Non-pigmented ciliary epithelial cell (primary cell): ENCODE measurements at places on chromosomes 4 and X.
A peak's percentile ranks its signal among the peaks of the same experiment; 100 is the strongest.

DNA sequence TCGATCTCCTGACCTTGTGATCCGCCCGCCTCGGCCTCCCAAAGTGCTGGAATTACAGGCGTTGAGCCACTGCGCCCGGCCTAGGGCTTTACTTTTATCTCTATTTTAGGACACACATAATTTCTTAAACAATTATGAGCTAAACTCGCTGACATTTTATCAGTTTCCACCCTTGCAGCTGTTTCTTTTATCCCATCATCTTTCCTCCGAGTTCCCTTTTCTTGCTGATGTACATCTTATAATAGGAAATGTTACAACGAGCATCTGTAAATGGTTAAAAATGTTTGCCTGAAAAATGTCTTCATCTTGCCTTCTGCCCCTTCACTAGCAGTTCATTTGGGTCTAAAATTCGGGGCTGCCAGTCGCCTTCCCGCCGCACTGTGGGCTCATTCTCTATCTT, 41.2 kb downstream of the ZFYVE28 start:
- DNase-seq: no peak

GRCh38 chr4:8399298-8399697, 41.2 kb downstream of the ACOX3 start:
- no peak for DNase-seq

GRCh38 chr4:54395013-54395527, 166.0 kb downstream of the PDGFRA start:
- no peak for DNase-seq

DNA sequence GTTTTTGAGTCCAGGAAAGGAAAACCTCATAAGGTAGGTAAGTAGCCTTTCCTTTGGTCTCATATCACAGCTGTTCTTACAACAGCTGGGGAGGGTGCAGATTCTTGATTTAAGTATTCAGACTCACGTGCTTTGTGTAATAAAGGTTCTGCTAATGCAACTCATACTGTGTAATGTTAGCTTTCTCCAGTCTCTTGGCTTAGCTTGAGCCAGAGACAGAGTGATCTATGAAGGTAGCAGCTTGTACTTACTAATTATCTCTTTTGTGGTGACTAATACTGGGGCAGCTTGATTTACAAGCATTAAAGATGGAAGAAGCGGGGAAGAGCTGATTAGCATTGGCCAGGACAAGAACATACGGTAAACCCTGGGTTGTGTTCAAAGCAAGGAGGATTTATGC, 80.3 kb downstream of the LNX1 start:
- no peak for DNase-seq

DNA sequence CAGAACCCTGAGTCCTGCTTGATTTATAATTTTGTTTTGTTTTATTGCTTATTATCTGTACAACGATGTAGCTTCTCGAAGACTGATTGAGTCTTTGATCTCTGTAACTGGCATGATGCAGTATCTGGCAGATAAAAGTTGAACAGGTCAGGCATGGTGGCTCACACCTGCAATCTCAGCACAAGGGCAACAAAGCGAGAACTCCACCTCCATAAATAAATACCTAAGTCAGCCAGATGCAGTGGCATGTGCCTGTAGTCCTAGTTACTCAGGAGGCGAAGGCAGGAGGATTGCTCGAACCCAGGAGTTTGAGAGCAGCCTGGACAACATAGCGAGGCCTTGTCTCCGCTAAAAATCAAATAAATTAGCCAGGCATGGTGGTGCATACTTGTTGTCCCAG, 15.7 kb upstream of the WDR19 start:
- no peak for DNase-seq

DNA sequence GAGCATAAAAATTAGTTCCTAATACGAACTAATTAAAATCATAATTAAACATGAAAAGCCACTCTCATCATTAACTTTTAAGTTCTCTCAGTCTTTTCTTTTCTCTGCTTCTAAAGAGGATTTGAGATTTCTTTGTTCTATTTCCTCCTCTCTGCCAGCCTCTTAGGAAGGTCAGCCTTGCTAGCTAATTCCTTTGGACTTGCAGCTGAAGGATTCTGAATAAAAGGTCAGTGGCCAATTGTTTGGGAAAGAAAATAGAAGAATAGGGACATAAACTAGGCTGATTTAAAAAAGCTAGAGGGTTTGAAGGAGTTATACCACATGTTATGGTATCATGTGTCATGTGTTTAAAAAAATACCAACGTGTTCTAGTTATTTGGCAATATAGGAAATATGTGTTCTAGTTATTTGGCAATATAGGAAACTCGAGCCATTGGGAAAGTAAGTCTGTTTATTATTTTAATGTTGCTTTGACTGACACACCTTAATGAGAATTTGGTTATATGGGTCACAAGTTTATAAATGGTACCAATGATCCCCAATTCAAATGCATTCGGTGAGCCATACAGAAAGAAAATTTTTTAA, 1668.7 kb upstream of the PCDH7 start:
- DNase-seq: no peak

GRCh38 chrX:13147733-13148132, 103.3 kb upstream of the FAM9C start:
- no peak for DNase-seq

- DNase-seq: no peak
Observed at GRCh38 chrX:24355095-24355494, 5.3 kb upstream of the SUPT20HL1 start.

- DNase-seq: no peak
Observed at GRCh38 chr4:178329226-178329872, 887.1 kb upstream of the AGA start.

GRCh38 chrX:120736989-120737388, 107.1 kb upstream of the C1GALT1C1 start:
- no peak for DNase-seq

DNA sequence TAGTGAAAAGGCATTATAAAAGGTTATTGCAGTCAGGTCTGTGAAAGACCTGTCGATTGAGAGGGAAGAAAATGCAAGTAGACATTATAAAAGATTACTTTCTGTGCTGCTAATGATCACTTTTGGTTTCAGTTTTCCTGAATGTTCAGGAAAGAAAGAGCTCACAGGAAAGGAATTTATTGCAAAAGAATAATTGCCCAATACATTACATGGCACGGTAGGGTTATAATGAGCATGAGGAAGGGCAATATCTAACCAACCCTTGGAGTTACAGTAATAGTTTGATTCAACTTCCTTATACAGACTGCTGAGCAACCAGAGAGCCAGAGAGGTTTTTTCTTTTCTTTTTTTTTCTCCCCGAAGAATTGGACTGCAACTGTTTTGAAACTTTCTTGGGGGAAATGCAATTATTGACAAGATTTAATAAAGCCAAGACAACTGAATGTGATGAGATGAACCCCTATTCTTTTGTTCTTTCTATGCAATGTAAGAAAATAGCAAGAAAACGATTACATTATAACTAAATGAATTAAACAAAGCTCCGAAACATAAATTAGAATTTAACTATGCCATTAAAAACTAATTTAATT, 247.0 kb downstream of the C4orf33 start:
- no peak for DNase-seq

GRCh38 chr4:11037637-11038036, 353.1 kb upstream of the CLNK start:
- DNase-seq: no peak

- DNase-seq: no peak
Observed at GRCh38 chrX:1112321-1112720, 100.1 kb downstream of the CRLF2 start.

- peak; percentile 30 for DNase-seq
Observed at GRCh38 chr4:59553721-59554091, 1646.4 kb upstream of the ADGRL3 start.

GRCh38 chr4:1410491-1411325, 4.5 kb upstream of the NKX1-1 start:
- DNase-seq: no peak

- DNase-seq: no peak
Observed at GRCh38 chr4:81040012-81040659, 9.6 kb downstream of the BMP3 start.

DNA sequence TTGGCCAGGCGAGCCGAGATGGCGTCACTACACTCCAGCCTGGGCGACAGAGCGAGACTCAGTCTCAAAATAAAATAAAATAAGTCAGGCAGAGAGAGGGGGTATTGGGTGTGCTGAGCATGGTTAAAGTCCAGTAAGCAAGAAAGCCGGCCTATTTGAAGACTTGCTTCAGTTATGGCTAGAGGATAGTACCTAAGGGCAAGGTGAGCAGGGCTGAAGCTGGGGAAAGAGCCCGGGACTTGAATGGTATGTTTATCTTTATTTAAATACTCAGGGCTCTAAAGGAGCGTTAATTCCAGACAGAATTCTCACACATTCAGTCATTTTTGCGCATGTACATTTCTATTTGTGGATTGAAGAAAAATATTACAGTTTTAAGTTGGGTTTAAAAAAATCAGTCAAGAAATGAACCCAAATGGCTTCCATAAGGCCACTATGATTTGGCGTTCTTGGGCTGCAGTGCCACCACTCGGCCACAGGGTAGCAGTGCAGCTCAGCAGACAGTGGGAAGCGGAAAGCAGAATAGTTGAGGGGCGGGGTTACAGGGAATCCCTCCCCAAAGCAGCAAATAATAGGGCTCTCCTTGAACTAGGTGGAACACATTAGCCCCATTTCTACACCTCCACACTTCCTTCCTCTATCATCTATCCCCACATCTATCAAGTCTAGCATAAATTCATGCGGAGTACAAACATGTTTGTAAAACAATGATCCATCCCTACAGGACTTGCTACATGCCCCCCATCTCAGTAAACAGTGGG, 37.2 kb upstream of the SH3D19 start:
- DNase-seq: peak; percentile 53

GRCh38 chr4:72340803-72341431, 228.1 kb downstream of the ADAMTS3 start:
- DNase-seq: no peak

GRCh38 chr4:3203971-3204431, 45.0 kb upstream of the MSANTD1 start:
- no peak for DNase-seq

DNA sequence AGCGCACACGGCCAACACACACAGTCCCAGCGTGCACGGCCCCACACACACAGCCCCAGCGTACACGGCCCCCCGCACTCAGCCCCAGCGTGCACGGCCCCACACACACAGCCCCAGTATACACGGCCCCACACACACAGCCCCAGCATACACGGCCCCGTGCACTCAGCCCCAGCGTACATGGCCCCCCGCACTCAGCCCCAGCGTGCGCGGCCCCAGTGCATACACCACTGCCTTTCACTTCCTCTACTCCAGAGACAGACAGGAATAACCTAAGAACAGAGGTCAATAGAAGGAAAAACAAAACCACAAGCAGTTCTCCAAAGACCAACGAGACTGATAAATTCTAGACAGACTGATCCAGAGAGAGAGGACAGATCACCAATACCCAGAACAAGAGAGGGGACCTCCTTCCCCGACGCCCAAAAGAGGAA, 17.1 kb downstream of the GAK start:
- DNase-seq: no peak

- no peak for DNase-seq
Observed at GRCh38 chrX:7146703-7147412, 654 bp upstream of the STS start.

- DNase-seq: no peak
Observed at GRCh38 chr4:41787931-41788330, 39.4 kb upstream of the PHOX2B start.

GRCh38 chrX:37921758-37922157, 74.4 kb upstream of the DYNLT3 start:
- DNase-seq: no peak

- DNase-seq: peak; percentile 28
Observed at GRCh38 chrX:41452565-41453356, 5.6 kb downstream of the NYX start.

DNA sequence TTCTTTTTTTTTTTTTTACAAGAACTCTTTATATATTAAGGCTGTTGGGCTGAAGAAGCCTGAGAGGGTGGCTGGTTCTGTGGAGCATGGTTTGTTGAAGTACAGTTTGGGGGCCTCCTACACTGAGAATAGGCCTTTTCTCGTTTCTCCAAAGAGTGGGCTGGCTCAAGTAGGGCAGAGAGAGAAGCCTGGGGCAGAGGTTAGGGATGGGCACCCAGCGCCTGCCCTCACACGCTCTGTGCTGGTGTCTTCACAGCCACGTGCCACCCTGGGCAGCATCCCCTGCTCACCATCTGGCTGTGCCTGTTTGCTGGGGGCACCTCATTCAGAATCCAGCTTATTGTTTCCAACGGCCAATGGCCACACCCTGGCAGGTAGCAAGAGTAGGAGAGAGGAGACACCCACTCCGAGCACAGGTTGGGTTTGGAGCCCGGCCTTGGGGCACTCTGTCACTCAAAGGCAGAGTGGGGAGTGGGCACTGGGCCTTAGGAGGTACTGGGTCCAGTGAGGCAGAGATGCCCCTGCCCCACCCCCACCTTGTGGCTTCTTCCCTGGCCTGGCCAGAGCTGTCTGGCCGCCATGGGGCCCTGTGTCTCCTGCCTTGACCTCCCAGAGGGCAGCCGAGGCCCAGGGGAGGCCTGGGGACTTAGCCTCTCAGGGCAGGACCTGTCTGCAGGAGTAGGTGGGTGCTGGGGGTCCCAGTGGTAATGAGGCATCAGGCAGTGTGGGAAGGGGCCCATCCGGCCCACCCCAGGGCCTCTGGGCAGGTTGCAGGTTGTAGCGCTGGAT, 2.9 kb downstream of the MSANTD1 start:
- no peak for DNase-seq

- no peak for DNase-seq
Observed at GRCh38 chrX:103330681-103331288, 746 bp downstream of the TCEAL7 start.

DNA sequence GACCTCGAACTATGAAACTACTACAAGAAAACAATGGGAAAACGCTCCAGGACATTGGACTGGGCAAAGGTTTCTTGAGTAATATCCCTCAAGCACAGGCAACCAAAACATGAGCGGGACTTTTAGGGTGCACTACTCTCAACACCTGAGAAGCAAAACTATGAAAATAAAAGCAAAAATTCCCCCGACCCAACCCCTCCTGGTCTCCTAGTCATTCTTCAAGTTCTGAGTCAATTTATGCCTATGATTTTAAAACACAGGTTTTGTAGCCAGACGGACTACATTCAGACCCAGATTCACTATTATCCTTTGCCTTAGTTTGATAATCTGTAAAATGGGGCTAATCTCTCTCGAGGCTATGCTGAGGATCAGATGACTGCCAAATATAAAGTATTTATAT, 97.0 kb downstream of the SOWAHB start:
- DNase-seq: no peak

DNA sequence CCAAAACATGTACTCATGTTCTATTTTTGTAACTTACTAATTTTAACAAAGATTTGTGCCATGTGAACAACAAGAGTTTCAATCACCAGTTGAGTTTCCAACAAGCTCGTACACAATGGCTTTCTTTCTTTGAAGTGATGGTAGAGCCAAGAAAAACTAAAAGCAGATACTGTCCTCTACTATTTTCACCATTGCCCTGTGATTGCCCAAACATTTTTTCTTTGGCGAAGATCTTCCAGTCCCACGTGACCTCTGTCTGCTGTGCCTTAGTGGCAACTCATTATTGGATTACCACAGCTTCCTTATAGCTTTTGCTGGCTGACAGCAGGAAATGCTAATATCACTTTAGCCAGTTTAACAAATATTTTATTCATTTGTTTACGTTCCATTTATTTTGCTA, 1147.1 kb downstream of the STIM2 start:
- DNase-seq: no peak

- no peak for DNase-seq
Observed at GRCh38 chrX:79524642-79525041, 157.5 kb upstream of the ITM2A start.

GRCh38 chr4:60934566-60935295, 265.4 kb upstream of the ADGRL3 start:
- no peak for DNase-seq
